ENCODE measurements at places on chromosomes 16 and 17. TPM values are rescaled to one million over a fixed set of nuclear protein-coding genes. Genes with fewer than 3 reads are reported as not detected.

The KRTAP1-1 gene
- not detected for total RNA-seq

The PTGES3L gene
- total RNA-seq, result 0.65 TPM

The TEKT3 gene
- total RNA-seq, result 1.5 TPM

GRCh38 chr17:8832711-8833352, 33.7 kb upstream of the MFSD6L start:
- no peak overlapping the region for H3K4me3 ChIP-seq
- no peak overlapping the region for H3K27ac ChIP-seq
- H3K27me3 ChIP-seq, result no peaks in the 10 kb centered on the region
- DNase-seq, result no peak

GRCh38 chr17:28702026-28702751, 9.5 kb downstream of the PROCA1 start:
- no peaks in the 10 kb centered on the region for H3K27me3 ChIP-seq
- no peak overlapping the region for H3K27ac ChIP-seq
- no peak for DNase-seq
- H3K4me1 ChIP-seq, result no peaks in the 10 kb centered on the region

- no peaks in the 10 kb centered on the region for H3K4me1 ChIP-seq
- DNase-seq, result no peak
- no peaks in the 10 kb centered on the region for H3K27me3 ChIP-seq
Observed at GRCh38 chr17:55705847-55706246, 16.8 kb downstream of the TMEM100 start.

The JPH3 gene
- 0.36 TPM for total RNA-seq

The RNF222 gene
- not detected for total RNA-seq

DNA sequence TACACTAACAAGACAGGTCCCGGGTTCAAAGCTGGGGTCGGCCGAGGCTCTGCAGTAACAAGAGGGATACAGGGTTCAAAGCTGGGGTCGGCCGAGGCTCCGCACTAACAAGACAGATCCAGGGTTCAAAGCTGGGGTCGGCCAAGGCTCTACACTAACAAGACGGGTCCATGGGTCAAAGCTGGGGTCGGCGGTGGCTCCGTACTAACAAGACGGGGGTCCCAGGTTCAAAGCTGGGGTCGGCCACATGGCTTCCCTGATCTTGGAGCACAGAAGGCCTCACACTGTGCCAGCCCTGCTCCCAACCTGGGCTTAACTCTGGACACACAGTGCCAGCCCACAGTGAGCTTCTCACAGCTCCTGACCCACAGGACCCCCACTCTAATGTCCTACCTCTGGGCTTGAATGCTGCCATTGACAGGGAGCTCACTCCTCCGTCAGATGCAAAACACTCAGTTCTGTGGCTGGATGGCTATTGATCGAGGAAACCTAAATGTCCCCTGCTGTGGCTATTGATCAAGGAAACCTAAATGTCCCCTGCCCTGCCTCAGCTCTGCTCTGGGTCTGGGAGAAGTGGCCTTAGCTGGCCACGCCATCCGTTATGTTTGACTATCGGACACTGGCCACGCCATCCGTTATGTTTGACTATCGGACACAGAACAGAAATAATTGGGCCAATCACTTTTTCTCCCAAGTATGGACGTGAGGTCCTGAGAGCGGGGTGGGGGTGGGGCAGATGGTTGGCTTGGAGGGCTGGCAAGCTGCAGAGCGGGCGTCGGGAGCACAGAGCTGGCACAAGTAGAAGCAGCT, 54.6 kb upstream of the DOC2B start:
- DNase-seq, result peak; percentile 4
- no peaks in the 10 kb centered on the region for H3K36me3 ChIP-seq
- H3K27me3 ChIP-seq, result no peaks in the 10 kb centered on the region
- H3K4me3 ChIP-seq, result no peak overlapping the region
- no peaks in the 10 kb centered on the region for H3K4me1 ChIP-seq
- no peak overlapping the region for H3K27ac ChIP-seq

- DNase-seq, result no peak
- H3K36me3 ChIP-seq, result no peaks in the 10 kb centered on the region
- H3K4me3 ChIP-seq, result no peak overlapping the region
Observed at GRCh38 chr17:1481736-1482135, 10.8 kb downstream of the MYO1C start.

The CDK10 gene
- 50.6 TPM for total RNA-seq

- peaks cover 11% of the 10 kb centered on the region for H3K4me1 ChIP-seq
- H3K36me3 ChIP-seq, result no peaks in the 10 kb centered on the region
- DNase-seq, result peak; percentile 30
- H3K27me3 ChIP-seq, result no peaks in the 10 kb centered on the region
Observed at GRCh38 chr16:78235168-78235800, 135.8 kb downstream of the WWOX start.

- no peak overlapping the region for H3K27ac ChIP-seq
- H3K4me3 ChIP-seq, result no peak overlapping the region
- peaks cover 2% of the 10 kb centered on the region for H3K4me1 ChIP-seq
- no peaks in the 10 kb centered on the region for H3K27me3 ChIP-seq
- no peak for DNase-seq
Observed at GRCh38 chr17:41024697-41025096, 2.3 kb downstream of the KRTAP1-5 start.

DNA sequence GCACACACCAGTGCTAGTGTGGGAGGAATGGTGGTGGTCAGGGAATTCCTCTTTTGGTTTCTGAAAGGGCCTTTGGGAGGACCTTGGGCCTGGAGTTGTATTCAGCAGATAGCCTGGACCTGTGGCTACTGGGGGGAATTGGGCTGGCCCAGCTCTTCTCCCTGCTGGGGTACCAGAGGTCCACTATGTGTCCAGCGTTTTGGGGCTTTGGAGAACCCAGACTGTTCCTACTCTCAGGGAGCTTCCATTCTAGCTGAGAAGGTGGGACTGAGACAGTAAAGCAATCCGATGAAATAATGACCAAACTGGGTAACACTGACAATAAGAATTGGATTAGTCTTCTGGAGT, 2.4 kb downstream of the EPN3 start:
- H3K36me3 ChIP-seq, result no peaks in the 10 kb centered on the region
- DNase-seq, result no peak
- no peaks in the 10 kb centered on the region for H3K27me3 ChIP-seq
- H3K4me3 ChIP-seq, result no peak overlapping the region
- peaks cover 9% of the 10 kb centered on the region for H3K4me1 ChIP-seq
- H3K27ac ChIP-seq, result no peak overlapping the region

DNA sequence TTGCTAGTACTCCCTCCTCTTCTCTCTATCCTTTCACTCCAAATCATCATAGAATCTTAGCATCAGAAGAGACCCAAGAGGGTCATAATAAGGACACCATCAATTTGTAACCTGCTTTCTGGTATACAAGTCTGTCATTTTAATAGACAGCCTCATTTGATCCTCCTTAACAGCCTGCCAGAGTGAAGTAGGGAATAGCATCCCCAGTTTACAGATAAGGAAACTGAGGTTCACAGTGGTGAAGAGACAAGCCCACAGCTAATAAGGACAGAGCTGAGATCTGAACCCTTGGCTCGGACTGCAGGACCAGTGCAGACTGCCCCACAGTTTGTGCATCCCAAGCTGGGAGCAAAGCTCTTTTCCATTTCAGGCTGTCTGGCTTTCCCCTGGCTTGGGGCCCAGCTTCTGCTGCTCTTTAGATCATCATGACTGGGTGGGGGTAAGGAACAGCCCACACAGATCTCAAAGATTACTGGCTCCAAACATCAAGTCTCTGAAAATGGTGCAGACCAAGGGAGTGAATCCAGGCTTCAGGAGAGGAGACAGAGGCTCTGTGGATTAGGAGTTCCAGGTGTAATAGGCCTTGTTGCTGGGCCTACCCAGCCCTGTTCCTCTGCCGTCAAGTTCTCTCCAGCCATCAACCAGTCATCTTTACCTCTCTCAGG, 10.3 kb upstream of the IGFBP4 start:
- no peaks in the 10 kb centered on the region for H3K4me1 ChIP-seq
- H3K27me3 ChIP-seq, result no peaks in the 10 kb centered on the region
- H3K36me3 ChIP-seq, result no peaks in the 10 kb centered on the region

DNA sequence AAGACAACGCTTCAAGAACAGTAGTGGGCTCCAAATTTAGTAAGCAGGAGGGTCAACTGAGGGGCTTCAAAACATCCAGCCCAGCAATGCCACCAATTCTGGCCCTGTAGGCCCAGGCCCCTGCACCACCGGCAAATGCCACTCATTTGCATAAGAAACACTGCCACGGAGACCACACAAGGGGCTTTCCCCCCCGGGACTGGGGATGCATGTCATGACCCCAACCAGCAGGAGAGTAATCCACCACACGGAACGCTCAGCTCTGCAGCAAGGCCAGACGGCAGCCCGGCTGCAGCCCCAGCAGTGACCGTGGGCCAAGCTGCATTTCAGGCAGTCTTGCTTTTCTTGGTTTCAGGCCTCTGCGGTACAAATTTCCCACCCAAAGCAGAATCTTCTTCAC, 14.1 kb downstream of the TMEM11 start:
- no peaks in the 10 kb centered on the region for H3K27me3 ChIP-seq
- no peaks in the 10 kb centered on the region for H3K36me3 ChIP-seq
- H3K27ac ChIP-seq, result no peak overlapping the region
- H3K4me3 ChIP-seq, result no peak overlapping the region
- H3K4me1 ChIP-seq, result peaks cover 2% of the 10 kb centered on the region

DNA sequence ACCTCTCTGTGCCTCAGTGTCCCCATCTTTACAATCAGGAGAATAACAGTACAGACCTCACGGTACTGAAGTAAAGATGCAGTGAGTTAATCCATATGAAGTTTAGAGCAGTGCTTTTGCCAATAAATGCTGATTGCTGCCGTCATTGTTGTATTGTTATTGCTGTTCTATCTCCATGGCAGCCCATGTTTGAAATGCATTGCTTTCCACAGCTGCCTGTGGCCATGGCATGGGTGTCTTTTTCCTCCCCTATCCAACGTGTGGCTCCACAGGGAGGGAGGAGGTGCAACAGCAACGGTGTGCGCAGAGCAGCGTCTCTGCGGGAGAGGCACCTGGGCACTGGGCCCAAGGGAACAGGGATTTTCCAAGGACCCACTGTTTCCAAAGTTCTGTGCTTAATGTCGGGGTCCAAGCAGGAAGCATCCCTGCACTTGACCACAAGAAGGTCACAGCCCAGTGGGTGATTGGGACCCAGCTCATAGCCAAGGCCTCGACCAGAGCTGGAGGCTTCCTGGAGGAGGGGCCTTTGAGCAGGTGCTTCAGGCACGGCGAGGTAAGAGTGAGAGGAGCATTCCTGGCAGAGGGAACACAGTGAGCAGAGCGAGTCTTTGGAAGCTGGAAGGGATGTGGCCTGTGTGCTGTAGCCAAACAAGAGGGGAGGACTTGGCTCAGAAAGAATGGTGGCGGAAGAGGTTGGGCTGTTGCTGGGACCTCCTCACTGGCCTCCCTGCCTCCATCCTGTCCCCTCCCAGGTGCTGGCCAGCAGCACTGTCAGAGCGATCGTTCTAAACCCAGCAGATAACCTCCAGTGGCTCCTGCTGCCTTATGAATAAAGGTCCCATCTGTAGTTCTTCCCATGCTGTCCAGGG, 3.9 kb downstream of the RAI1 start:
- peaks cover 25% of the 10 kb centered on the region for H3K4me1 ChIP-seq
- peak overlapping the region; percentile 17 for H3K27ac ChIP-seq
- no peaks in the 10 kb centered on the region for H3K36me3 ChIP-seq
- H3K4me3 ChIP-seq, result no peak overlapping the region

The KRT36 gene
- not detected for total RNA-seq

GRCh38 chr17:64148699-64149098, 18.8 kb upstream of the ERN1 start:
- H3K27ac ChIP-seq, result peak overlapping the region; percentile 14
- no peaks in the 10 kb centered on the region for H3K27me3 ChIP-seq
- DNase-seq, result no peak

DNA sequence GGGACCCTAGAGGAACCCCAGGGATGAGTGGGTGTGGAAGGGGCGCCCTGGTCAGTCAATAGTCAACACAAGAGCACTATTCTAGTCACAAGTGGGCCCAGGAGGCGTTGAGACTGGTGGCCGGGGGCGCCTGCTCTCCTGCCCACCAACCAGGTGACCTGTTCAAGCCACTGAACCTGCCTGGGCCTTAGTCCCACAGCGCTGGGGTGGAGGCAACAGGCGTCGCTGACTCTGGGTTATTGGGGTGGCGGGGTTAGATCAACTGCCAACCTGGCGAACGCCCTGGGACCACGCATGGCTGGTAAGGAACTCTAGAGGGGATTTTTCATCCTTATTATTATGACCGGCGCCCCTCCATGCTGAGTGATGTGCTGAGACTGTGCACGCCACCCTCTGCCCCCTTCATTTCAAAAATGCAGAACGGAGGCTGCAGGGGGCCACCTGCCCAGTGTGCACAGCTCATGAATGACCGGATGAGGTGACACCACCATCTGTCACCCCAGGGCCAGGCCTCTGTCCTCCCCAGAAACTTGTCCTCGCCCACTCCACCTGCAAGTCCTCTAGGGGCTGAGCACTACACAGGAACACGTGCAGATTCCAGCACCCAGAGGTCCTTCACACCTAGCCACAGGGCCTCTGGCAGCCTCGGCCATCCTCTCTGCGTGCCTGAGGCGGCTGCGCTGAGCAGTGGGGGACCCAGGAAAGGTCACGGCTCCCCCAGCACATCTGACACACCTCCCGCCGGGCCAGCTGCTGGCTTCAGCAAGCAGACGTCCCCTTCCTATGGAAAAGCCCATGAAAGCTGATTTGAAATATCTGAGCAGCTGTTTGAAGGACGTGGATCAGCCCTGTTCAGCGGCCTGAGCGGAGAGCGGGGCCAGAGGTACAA, 51.6 kb upstream of the DNAH17 start:
- H3K27ac ChIP-seq, result no peak overlapping the region
- DNase-seq, result no peak
- no peaks in the 10 kb centered on the region for H3K36me3 ChIP-seq
- no peaks in the 10 kb centered on the region for H3K27me3 ChIP-seq

The ADORA2B gene
- 0.24 TPM for total RNA-seq

DNA sequence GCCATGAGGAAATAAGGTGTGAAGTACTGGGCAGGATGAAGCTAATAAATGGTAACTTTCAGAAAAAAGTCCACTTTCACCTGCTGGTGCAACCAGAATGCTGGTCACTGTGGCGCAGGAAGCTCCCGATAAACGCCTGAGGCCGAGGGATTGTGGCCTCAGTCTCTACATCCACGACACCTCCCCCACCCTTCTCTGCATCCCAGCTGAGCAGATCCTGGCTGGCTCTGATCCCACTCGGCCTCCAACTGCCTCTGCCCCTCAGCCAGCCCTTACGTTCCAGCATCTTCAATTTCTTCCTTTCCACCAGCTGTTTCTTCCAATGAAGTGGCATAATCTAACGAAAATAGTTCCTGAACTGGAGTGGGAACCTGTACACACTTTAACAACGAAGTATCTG, 49.5 kb downstream of the COX4I1 start:
- no peaks in the 10 kb centered on the region for H3K27me3 ChIP-seq
- H3K4me1 ChIP-seq, result peaks cover 3% of the 10 kb centered on the region
- no peak for DNase-seq
- no peaks in the 10 kb centered on the region for H3K36me3 ChIP-seq

DNA sequence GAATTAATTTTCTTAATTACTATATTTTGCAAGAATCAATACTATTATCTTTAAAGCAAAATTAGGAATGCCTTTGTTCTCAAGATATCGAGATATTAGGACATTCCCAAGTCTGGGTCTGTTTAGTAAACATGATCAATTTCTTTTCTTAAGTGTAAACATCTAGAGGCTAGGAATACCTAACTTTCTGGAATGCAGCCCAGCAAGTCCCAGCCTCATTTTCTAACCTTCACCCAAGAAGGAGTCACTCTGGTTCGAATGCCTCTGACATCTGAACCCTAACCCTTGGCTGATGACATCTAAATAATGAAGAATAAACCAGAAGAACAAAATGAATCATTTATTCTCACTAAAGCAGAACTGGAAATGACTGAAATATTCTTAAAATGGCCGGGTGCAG, 297.5 kb upstream of the IRX3 start:
- DNase-seq, result no peak
- H3K27ac ChIP-seq, result no peak overlapping the region
- H3K4me3 ChIP-seq, result no peak overlapping the region
- no peaks in the 10 kb centered on the region for H3K4me1 ChIP-seq

GRCh38 chr17:27430882-27431491, 25.3 kb upstream of the KSR1 start:
- H3K27ac ChIP-seq, result no peak overlapping the region
- no peaks in the 10 kb centered on the region for H3K4me1 ChIP-seq
- DNase-seq, result no peak
- H3K4me3 ChIP-seq, result no peak overlapping the region
